ENCODE measurements at places on chromosomes 7 and 10.

GRCh38 chr10:69728335-69728870, 73.3 kb upstream of the COL13A1 start:
- peak; percentile 84 for DNase-seq

- peak; percentile 44 for DNase-seq
These were observed 711.0 kb upstream of the LRRTM3 start for GRCh38 chr10:66214721-66215404.

- no peak for DNase-seq
These were observed 20.3 kb upstream of the IGF2BP3 start for GRCh38 chr7:23490357-23491135.

DNA sequence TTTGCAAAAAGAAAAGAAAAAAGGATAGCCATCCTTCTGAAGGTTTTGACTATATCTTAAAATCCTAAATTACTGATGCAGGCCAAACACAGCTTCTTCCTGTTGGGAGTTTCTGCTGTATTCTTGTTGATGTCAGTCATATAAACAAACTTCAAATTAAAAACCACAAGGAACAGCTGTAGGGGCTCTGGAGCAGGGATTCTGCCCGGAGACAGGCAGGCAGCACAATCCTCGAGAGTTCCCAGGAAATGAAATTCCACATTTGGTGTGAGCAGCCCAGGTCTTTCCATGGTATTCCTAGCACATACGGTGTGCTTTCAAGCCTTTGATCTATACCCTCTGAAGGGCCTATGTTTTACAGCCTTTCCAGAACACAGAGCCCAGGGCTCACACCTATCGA, 43.2 kb downstream of the INSYN2A start:
- no peak for DNase-seq

GRCh38 chr10:124179308-124180043, 86.1 kb upstream of the CHST15 start:
- DNase-seq = peak; percentile 73

DNA sequence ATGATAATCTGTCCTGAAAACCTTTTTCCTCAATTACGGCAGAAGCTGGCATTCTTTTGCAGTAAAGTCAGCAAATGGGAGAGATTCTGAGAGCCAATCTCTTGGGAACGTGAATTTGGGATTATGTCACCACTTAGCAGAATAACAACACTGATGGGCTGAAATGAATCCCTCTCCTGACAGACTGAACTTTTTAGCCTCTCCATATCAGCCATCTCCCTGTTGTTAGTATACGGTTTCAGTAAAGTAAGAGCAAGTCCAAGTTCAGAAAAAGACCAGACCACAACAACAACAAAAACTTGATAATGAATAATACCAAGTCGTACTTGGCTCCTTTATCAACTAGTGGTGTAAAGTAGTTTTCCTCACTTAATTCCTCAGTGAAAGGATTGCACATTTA, 1048.8 kb downstream of the GATA3 start:
- DNase-seq = no peak

DNA sequence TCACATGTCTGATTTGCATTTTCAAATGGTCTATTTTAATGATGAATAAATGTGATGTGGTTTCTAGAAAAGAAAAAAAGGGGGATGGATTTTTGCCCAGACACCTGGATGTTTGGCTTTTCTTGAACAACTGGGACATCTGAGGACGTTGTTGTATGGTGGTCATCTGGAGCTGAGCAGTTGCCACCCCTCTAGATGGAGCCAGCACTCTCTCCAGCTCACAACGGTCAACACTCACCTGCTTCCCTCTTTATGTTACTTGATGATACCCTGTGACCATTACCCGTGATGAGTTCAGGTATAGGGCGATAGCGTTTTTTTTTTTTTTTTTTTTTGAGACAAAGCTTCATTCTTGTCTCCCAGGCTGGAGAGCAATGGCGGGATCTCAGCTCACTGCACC, 30.1 kb upstream of the PAXIP1 start:
- no peak for DNase-seq

GRCh38 chr7:122304996-122305421, 459 bp upstream of the FEZF1 start:
- DNase-seq = peak; percentile 75

DNA sequence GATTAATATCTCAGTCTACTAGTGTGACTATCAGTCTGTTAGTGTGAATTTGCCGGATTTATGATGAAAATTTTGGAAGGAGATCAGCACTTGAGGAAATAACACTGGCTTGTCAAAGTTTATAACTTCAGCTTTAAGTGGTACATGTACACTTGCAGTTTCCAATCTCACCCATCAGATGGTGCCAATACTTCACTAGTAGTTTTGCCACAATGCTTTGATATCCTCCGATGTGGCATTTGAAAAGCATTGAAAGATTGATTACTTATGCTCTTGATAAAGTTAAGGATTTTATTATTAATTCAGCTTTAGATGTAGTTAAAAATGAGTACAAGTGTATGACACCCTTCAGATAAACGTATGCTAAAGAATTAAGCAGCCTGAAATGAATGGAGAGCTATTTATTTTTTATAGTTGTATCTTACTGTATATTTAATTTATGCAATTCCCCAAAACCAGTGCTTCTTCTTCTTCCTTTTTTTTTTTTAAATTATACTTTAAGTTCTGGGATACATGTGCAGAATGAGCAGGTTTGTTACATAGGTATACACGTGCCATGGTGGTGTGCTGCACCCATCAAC, 98.2 kb downstream of the ANLN start:
- DNase-seq = no peak

DNA sequence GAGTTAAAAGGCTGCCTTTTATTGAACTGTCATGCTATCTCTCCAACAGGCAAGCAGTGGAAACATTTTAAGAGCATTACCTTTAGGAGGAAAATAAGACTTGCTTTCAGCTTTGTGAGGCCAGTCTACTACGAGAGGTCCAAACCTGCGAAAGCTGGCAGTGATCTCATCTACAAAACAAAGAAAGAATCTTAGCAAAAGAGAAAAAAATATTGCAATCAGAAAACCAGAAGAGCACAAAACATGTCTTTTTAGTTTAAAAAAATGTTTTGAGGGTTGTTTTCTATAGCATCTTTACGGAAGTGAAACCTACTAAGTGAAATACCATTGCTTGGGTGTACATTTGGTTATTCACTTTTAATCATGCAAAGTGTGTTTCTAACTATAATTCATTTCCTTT, 147.9 kb downstream of the CPEB3 start:
- no peak for DNase-seq

DNA sequence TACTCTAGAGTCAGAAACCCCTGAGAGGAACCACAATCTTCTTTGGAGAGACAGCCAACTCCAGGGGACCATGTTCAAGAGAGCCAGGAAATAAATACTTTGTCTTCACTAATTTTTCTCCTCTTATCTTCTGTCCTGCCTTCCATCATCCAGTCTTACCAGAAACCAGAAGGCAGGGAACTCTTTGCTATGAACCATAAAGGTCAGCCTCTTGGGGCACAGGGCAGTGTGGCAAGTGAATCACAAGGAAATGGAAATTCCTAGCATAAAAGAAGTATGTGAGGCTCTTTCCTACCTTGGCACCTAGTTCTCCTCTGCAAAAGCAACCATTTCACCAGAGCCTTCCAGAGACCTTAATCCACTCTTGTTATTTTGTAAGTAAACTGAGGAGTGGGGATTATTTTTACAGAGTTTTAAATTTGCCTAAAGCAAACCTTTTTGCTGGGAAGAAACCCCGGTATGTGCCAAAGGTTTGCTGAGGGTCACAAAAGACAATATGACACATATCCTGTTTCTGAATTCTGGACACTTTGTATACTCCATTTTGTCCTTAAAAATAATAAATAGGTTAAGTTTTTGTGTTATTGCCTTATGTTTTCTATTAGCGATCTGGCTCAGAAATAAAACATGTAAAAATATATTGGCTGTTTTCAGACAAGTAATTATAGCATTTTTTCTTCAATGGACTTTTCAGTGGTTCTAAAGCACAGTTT, 87.1 kb downstream of the ADAM22 start:
- DNase-seq = no peak

GRCh38 chr10:59553162-59553900, 156.3 kb downstream of the SLC16A9 start:
- DNase-seq = no peak

GRCh38 chr7:36777855-36778254, 53.6 kb upstream of the AOAH start:
- DNase-seq = no peak

- peak; percentile 34 for DNase-seq
These were observed 33.5 kb upstream of the CCDC7 start for GRCh38 chr10:32412499-32412853.

DNA sequence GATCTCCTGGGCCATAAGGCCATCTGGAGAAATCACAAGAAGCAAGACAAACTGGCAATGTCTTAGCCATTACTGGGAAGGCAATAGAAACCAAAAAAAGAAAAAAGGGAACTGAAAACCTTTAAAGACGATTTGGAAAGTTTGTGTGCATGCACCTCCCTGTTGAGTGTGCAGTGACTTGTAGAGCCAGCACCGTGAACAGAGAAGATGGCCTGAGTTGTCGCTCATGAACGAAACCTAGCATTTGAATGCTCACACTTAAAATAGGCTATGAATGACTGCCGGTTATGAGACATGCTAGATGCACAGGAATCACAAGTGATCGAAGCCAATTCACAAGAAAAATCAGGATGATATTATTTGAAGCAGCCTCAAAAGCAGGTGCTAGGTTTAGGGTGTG, 151.3 kb upstream of the ADO start:
- DNase-seq = no peak

- peak; percentile 69 for DNase-seq
These were observed 14.7 kb upstream of the SERPINE1 start for GRCh38 chr7:101112233-101112632.

- DNase-seq = no peak
These were observed 1381.5 kb upstream of the CELF2 start for GRCh38 chr10:9636216-9636615.

GRCh38 chr7:20216406-20217036, 663 bp downstream of the MACC1 start:
- no peak for DNase-seq

DNA sequence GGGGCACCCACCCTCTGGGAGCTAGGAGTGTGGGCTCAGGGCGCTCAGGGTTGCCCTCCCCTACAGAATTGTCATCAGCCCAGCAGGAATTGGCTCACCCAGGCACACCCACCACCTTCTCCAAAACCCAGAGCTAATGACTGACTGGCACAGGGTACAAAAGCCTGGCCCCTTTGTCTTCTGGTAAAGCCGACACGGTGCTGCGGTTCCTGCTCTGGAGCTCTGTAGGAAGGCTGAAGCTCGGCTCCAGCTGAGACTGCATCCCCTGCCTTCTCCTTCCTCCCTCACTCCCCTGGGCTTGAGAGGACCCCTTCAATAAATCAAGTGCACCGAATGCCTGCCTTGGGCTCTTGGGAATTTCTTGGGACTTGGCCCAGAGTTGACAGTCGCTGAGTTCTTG, 117.9 kb upstream of the EEPD1 start:
- no peak for DNase-seq

DNA sequence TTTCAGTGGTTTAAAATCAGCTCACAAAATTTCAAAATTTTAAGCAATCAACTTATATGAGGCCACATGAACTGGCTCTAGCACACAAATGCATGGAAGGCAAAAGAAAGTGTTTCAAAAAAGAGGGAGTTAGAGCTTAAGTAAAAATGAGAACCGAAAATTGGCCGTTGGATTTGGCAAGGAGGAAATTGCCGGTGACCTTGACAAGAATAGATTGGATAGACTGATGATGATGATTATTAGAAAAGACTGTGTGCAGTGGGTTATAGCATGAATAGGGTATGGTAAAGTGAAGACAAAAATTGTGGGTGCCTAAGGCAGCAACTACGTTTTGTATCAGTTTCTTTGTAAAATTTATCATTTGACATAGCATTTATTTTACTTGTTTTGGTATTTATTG, 175.7 kb downstream of the SEMA3D start:
- DNase-seq = no peak

GRCh38 chr10:70381471-70382421, 679 bp downstream of the LRRC20 start:
- peak; percentile 93 for DNase-seq

GRCh38 chr7:94660006-94660405, 4.1 kb upstream of the SGCE start:
- DNase-seq = no peak

GRCh38 chr7:129845178-129845971, 107.4 kb downstream of the UBE2H start:
- DNase-seq = no peak

DNA sequence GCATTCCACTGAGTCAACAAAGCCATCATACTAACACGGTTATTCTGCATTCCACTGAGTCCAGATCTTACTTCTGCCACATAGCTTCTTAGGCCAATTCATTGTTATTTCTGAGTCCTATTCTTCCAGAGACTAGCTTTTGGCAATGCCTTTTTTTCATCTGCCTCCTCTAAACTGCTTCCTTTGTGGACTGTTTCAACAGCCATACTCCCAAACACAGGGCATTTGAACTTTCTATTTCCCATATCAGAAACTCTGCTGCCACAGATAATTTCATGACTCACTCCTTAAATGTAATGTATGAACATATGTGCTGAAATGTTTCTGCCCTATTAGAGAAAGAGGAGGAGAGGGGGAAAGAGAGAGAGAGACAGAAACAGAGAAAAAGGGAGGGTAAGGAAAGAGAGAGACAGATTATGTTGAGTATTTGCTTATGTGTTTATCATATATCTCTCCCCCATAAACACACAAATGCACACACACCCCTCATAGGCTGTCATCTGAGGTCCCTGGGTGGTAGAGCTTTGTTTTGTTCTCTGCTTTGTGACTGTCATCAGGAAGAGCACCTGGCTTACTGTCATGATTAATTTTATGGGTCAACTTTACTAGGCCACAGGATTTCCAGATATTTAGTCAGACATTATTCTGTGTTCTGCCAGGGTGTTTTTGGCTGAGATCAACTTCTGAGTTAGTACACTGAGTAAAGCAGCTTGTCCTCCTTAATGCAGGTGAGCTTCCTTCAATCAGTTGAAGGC, 308.0 kb upstream of the KCND2 start:
- DNase-seq = no peak

DNA sequence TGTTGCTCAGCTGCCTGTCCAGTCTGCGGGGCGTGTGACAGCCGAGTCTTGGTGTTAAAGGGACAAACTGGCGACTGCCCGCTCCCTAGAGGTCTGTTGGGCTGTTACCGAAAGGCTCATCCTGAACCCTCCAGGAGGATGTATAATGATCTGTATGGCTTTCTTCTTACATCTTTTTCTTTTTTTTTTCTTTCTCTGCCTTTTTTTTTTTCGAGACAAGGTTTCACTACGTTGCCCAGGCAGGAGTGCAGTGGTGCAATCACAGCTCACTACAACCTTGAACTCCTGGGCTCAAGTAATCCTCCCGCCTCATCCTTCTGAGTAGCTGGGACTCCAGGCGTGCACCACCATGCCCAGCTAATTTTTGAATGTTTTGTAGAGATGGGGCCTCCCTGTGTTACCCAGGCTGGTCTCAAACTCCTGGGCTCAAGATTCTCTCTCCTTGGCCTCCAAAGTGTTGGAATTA, 857 bp downstream of the INTS15 start:
- DNase-seq = peak; percentile 90

- DNase-seq = no peak
These were observed 88.8 kb upstream of the MDFIC start for GRCh38 chr7:114832906-114833595.
